ENCODE measurements at places on chromosomes 1 and 21.

DNA sequence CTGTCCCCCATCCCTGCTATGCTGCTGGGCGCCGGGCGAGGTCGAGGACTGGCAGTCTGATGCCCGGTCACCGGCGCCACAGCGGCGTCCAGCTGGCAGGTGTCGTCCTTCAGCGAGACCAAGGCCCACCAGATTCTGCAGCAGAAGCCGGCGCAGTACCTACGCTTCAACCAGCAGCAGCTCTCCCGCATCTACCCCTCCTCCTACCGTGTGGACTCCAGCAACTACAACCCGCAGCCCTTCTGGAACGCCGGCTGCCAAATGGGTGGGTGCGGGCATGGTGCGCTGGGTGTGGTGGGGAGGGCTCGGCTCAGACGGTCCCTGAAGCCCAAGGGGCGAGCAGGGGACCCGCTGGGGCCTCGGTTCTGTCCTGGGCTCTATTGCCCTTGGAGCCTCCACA, 20.7 kb downstream of the PLCH2 start:
- DNase-seq, result no peak

GRCh38 chr1:24085007-24085406, 26.9 kb downstream of the MYOM3 start:
- DNase-seq, result no peak

DNA sequence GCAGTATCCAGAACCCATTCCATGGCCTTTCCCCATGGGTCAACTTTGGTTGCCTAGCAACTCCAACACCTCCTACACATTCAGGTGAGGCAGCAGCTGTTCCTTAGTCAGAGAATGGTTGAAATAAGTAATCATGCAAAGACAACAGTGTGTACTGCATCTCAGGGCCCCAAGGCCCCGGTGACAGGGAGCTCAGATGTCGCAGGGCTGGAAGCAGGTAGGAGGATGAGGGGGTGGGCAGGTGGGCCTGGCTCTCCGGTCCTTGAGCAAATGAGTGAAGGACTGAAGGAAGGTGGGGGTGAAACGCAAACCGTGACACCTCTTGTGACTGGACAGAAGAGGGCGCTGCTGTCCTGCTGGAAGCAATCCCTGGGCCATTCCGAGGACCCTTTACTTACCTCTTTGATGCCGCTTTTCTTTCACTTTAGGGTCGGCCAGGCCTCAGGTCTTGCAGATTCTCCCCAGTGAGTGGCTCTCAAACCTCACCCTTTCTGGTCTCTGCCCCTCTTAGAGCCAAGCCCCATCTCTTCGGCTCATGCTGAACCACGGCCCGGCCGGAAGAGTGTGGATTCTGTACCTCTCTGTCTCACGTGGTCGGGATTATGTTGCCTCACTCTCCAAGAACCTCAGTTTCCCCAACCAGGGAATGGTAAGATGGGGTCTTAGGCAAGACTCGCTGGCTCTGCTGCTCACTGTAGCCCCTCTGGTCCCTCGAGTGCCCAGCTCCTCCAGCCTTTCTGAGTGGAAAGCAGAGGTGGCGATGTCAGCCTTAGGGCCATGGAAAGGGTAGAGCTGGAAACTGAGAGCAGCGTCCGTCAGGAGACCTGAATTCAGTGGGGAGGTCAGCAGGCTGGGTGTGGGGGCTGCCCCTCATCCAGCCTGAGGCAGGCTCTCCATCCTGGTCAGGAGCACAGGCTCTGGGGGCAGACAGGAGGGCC, 5.6 kb upstream of the KCNA10 start:
- DNase-seq, result no peak

GRCh38 chr1:186456729-186457255, 4.1 kb downstream of the PDC start:
- no peak for DNase-seq

DNA sequence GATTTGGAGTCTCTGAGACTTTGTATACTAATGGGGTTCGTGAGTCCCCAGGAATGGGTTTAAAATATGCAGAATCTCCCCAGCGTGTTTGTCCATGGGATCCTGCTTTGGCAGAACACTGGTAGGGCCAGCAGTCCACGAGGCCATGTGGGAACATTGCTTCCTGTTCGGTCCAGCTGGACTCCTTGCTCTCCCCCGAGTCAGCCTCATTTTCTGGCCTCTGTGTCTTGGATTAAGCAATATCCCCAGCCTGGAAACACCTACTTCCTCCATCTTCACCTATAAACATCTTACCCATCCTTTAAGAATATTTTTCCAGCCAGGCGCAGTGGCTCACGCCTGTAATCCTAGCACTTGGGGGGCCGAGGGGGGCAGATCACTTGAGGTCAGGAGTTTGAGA, 142.4 kb downstream of the NAV1 start:
- DNase-seq, result no peak

DNA sequence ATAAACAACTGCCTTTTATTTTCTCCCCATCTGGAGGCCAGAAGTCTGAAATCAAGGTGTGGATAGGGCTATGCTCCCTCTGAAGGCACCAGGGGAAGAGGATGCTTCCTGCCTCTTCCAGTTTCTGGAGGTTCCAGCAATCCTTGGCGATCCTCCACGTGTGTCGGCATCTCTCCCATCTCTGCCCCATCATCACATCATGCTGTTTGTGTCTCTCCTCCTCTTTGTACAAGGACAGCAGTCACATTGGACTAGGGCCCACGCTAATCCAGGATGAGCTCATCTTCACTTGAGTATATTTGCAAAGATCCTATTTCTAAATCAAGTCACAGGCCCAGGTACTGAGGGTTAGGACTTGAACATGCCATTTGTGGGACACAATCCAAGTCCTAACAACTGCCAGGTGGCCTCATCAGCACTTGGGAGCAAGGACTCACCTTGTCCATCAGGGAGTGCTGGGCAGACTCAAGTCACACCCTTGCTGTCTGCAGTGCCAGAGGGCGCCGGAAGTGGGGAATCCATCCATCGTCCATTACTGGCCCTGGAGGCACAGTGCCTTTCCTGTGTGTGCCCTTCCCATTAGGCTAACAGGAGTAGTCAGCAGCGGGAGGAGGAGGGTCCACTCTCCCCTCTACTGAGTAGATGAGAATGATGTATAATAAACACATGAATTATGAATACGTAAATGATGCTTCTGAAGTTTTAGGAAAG, 185.4 kb upstream of the AJAP1 start:
- DNase-seq, result no peak

- DNase-seq, result no peak
These were observed 95.1 kb downstream of the LIPI start for GRCh38 chr21:14115646-14116045.

DNA sequence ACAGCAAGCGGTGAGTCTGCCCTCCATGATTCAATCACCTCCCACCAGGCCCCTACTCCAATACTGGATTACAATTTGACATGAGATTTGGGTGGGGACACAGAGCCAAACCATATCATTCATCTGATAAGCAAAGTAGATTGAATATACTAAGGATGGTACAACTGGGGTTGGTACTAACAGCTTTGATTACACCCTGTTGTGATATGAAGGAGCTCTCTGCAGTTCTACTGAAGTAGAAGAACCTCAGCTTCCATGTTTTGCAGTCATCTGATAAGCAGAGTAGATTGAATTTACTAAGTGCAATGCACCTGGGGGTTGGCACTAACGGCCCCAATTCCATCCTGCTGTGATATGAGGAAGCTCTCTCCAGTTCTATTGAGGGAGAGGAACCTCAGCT, 31.1 kb downstream of the RWDD3 start:
- DNase-seq, result no peak

GRCh38 chr1:18283601-18284385, 176.2 kb downstream of the IGSF21 start:
- no peak for DNase-seq

- DNase-seq, result no peak
These were observed 100.2 kb downstream of the SIPA1L2 start for GRCh38 chr1:232529747-232530146.

DNA sequence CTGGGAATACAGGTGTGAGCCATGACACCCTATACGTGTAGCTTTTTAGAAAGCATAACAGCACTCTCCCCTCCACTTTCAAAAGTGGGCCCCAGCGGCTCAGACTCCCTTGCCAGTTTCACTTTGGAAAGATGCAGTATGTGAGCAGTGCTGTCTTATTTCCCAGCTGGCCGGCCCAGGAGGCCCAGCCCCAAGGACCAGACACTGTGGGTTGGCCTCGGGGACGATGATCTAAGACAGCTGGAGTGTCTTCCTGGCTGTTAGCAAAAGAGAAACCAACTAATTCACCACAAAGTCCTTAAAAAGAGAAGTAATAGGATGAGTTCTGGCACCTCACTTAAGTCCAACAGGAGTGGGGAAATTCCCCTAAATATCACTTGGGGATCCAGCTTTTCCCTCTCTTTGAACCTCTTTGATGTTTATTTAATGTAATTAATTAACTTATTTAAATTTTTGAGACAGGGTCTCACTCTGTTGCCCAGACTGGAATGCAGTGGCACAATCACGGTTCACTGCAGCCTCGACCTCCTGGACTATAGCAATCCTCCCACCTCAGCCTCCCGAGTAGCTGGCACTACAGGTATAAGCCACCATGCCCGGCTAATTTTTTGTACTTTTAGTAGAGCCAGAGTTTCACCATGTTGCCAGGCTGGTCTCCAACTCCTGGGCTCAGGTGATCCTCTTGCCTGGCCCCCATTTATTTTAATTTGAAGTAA, 17.6 kb upstream of the CLIC4 start:
- DNase-seq, result no peak

DNA sequence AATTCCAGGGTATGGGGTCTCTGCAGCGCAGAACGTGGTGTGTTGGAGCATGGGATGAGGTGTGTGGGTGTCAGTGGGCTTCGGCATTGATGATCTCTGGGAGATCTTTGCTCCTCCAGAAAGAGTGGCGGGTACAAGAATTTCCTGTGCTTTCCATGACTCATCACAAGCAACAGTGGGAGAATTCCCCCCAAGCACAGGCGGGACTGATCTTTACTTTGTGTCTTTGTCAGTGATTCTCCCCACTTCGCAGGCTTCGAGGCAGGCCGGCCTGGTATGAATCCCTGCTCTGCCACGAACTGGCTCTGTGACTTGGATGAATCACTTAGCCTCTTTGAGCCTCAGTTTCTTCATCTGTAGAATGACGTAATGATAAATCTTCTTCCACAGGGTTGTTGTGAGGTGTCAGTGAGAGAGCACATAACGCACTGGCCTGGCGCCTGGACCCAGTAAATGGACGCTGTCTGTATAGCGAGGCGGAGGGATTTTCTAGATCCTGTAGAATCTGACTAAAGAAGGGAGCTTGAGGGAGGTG, 2.0 kb downstream of the OPRD1 start:
- no peak for DNase-seq

GRCh38 chr1:191804311-191804710, 354.0 kb upstream of the RGS18 start:
- DNase-seq, result no peak

DNA sequence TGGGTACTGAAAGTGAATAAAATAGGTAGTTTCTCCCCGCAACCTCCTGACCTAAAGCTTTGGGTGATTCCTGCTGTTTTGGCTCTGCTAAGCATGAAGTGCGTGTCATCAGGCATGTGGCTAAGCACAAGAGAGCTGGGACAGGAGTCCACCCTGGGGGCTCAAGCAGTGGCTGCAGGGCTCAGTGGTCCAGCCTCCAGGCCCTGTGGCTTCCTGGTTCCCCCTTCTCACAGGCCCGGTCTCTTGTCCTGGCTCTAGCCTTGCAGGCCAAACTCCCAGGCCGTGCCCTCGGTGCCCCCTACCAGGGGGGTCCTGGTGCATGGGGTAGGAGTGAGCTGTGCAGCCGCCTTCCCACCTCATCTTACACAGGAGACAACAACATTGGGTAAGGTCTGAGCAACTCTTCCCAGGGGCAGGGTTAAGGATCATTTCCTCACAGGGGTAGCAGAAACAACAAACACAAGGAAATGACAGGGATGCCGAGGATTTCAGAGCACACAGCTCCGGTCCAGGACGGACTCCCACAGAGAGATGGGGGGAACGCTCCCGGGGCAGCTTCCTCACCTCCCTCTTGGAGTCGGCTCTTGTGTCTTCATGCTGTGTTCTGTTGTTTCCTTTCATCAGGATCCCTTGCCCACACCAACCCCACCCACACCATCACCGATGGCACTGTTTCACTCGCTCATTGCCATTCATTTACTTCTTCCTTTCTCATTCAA, 19.8 kb upstream of the SLC2A1 start:
- DNase-seq, result no peak

- no peak for DNase-seq
These were observed 372.6 kb downstream of the RPS6KC1 start for GRCh38 chr1:213423605-213424004.

- DNase-seq, result no peak
These were observed 17.4 kb upstream of the HIVEP3 start for GRCh38 chr1:41936107-41936506.

GRCh38 chr1:239061770-239062169, 324.6 kb upstream of the CHRM3 start:
- DNase-seq, result no peak

Measured in keratinocyte (primary cell).